ENCODE measurements at places on chromosomes 7 and 10.

DNA sequence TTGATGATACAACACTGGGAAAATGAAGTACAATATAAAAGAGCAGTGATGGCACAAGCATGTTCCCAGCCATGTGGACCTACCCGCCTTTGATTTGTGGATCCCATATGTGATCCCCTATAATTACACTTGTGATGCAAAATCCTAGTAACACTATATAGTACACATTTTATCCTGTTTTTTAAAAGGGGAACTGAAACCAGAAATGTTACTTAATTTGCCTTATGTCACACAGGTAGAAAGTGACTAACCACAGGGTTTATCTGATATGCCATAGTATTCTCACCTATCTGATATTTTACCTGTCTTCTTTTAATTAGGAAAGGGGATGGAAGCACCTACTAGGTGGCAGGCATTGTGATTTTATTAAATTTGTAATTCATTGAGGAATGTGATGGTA lies 35.0 kb downstream of the ARMC3 start:
- no peak for DNase-seq

DNA sequence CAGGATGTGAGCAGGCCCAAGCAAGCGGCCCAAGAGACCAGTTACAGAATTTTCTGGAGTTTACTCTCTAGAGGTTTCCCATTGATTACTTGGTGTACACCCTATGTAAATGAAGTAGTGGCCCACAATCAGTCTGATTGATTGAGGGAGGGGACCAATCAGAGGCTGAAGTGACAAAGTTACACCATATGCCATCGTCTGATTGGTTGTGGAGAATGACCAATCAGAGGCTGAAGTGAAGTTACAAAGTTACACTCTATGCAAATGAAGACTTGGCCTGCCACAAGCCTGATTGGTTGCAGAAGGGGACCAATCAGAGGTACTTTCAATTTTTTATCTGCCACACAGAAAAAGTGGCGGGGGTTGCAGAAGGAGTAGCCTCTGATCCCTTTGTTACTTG lies 83.7 kb downstream of the KIF20B start:
- DNase-seq = no peak

GRCh38 chr10:69703766-69704630 lies 74.0 kb downstream of the FAM241B start:
- DNase-seq = no peak

GRCh38 chr7:99255463-99255862 lies 17.2 kb upstream of the MYH16 start:
- no peak for DNase-seq

Measured in RWPE2 (cell line).